ENCODE measurements at places on chromosomes 1 and 21.

- peak; percentile 63 for DNase-seq
Measured at GRCh38 chr1:25727635-25728286, 72.2 kb upstream of the SELENON start.

DNA sequence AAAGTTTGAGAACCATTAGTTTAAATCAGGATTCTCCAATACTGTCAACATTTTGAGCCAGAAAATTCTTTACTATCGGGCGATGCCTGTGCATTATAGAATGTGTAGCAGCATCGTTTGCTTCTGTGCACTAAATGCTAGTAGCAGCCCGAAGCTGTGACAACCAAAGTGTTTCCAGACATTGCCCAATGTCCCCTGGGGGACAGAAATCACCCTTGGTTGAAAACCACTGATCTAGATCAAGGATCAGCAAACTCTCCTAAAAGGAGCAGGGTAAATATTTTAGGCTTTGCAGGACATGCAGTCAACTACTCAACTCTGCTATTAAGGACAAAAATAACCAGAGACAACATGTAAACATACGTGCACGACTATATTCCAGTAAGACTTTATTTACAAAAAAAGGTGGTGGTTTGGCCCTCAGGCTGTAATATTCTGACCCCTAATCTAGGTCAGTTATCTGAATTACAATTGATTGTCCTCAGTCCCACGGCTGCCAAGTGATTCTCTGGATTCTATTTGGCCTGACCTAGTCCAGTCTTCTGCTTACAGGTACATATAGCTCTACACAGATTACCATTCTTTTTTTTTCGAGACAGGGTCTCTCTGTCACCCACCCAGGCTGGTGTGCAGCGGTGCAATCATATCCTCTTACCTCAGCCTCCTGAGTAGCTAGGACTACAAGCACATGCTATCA is 10.6 kb downstream of the FAF1 start:
- no peak for DNase-seq

DNA sequence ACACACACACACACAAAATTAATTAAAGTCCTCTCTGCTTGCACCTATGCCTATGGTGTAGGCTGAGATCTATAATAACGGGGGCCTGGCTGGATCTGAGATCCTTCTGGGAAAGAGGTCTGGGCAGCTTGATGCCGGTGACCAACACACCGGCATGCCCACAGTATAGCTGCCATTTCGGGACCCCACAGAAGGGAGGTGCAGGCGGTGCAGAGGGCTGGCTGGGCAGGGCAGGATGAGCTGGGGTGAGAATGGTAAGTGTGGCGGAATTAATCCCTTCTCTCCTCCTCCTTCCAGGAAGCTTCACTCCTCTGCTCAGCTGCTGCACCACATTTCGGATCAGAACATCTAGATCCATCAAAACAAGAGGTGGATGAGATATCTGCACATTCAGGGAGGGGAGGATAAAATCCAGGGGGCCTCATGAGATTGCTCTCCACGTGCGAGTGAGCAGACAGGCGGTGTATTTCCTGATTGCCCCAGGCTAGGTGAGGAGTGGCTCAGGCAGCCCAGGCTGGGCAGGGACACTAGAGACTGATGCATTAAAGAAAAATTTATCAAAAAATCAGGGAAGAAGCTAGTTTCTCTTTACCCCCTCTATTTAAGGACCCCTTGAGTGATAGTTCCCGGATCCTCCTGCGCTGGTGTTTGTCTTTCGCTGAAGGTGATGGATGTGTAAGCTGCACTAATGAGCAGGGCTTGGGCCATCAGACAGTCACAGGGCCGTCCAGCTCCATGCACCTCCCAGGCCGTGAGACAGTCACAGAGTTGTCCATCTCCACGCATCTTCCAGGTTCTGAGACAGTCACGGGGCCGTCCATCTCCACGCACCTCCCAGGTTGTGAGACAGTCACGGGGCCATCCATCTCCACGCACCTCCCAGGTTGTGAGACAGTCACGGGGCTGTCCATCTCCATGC is 449.9 kb downstream of the PTPRU start:
- DNase-seq, result no peak

DNA sequence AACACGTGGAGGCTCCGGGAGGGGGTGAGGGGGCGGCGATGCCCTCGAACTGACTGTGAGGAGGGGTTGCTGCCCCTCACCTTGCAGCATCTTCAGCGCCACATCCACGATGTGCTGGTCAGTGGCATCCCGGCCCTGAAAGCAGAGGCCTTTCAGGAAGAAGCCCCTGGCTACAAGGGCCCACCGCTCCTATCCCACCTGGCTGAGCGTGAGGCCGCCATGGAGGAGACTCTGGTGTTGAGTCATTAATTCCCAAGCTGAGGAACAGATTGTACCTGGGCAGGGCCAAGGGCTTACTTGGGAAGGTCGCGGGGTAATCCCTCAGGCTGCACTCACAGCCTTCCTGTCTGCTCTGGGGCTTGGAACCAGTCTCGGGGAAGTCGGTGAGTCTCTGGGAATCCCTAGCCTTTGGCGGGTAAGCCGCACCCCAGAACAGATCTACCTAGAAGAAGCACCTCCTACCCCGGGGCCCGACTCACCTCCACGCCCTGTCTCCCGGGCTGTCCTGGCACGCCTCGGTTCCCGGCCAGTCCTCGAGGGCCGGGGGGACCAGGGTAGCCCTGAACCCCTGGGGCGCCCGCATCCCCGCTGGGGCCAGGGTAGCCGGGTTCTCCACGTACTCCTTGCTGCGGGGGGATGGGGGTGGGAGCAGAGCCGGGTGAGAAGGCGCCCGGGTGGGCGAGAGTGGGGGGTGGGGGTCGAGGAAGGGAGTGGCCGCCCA is 13.9 kb downstream of the COL9A2 start:
- DNase-seq, result no peak

- no peak for DNase-seq
Measured at GRCh38 chr1:77065693-77066342, 153.4 kb downstream of the PIGK start.

DNA sequence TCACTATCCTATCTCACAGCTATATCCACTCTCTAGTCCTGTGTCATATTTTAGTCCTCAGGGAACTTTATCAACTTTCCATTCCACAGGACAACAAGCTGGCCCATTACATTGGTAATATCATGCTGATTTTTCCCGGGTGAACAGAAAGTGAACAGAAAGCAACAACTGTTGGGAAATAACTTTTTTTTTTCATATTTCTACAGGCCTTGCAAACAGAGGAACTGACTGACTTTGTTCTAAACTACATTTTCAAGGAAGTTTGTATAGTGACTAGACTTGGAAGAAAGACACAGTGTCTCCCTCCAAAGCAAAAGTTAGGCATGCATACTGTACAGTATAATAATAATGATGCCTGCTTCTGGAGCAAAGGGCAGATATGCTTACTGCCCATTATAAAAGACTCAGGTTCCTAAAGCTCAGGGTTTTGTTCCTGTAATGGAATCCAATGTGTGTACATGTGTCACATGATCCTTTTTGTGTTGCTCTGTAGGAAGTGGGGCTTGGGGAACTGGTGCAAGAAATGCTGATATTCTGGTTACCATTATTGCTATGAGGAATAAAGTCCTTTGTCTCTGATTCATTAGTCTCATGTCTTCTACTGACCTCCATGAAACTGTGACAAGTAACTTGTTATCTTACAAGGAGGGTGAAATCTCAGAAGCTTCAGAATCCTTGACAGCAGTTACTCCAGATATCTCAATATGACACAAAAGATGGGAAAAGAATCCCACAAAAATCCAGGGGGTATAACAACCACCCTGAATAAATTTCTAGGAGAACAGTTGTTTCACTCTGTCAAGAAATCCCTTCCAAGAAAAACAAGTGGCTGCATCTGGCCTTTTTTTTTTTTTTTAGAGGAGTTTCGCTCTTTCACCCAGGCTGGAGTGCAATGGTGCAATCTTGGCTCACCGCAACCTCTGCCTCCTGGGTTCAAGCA is 17.7 kb upstream of the NTPCR start:
- DNase-seq, result no peak

DNA sequence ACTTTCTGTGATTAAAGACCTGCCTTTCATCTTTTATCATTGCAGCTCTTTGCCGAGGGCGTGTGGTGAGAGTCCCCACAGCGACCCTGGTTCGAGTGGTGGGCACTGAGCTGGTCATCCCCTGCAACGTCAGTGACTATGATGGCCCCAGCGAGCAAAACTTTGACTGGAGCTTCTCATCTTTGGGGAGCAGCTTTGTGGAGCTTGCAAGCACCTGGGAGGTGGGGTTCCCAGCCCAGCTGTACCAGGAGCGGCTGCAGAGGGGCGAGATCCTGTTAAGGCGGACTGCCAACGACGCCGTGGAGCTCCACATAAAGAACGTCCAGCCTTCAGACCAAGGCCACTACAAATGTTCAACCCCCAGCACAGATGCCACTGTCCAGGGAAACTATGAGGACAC is 32.0 kb downstream of the PTGFRN start:
- DNase-seq, result no peak

DNA sequence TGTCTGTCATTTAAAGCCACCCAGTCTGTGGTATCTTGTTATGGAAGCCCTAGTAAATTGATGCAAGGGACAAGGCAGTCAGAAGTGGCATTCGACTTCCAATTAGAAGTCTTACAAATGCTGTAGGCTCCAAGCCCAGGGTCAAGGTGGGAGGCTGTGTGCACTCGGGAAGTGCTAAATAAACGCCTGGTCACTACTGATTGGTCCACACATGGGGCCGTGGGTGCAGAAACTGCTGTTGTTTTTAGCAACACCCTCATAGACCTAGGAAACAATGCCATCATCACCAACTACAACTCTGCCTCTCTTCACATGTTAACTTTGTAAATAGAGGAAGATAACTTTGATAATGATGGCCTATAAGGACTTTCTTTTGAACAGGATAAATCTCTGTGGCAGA is 20.2 kb upstream of the ZBTB21 start:
- DNase-seq, result no peak

- no peak for DNase-seq
Measured at GRCh38 chr1:110540891-110541685, 22.1 kb upstream of the KCNA10 start.

- no peak for DNase-seq
Measured at GRCh38 chr1:220182656-220183055, 88.7 kb downstream of the IARS2 start.

DNA sequence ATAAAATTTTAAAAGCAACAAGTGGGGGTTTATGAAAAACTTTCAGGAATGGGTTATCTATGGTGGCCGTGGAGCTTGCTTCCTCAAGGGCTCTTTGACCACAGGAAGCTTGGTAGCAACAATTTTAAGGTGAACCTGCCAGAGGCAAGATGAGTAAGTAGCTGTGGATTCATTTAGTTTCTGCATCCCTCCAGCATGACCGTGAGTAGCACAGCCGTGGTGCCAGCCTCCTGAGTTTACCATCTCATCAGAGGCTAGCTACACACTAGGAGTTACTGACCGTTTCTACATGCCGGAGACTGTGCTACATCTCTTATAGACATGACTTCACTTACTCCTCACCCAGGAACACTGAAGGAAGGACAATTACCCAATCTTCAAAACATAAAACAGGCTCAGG is 30.1 kb upstream of the PLEKHG5 start:
- no peak for DNase-seq

GRCh38 chr1:83761167-83762038 is 237.5 kb downstream of the TTLL7 start:
- DNase-seq, result peak; percentile 41

GRCh38 chr1:59522925-59523505 is 226.1 kb downstream of the FGGY start:
- no peak for DNase-seq

DNA sequence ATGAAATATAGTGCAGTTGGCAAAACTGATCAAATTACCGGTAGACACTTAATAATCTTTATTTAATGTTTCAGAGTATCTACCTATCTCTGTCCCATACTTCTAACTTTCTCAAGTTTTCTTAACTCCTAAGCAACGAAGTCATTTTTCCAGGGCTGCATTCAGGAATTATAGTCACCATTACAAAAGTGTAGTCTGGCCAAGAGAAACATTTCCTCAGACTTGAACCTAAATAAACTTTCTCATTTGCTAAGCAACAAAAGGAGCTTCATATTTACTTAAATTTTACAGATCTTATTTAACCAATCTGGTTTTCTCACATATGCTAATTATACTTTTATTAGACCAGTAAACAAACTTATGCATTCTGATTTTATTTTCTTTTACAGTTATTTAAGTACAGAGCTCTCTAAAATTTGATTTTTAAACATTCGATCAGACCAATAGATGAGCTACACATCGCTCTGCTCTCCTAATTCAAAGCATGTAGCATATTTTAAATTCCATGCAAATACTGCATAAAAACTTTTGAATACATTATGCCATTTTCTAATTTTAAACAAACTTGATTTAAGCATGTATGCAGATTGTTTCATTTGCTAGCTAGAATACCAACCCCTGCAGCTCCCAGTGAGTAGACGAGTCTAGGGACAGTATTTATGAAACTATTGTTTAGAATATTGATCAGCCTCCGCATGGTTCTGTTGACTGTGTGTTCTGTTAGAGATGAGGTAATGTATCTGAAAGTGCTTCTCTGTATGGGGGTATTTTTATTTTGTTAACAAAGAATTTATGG is 201.4 kb downstream of the CHRM3 start:
- DNase-seq, result no peak

DNA sequence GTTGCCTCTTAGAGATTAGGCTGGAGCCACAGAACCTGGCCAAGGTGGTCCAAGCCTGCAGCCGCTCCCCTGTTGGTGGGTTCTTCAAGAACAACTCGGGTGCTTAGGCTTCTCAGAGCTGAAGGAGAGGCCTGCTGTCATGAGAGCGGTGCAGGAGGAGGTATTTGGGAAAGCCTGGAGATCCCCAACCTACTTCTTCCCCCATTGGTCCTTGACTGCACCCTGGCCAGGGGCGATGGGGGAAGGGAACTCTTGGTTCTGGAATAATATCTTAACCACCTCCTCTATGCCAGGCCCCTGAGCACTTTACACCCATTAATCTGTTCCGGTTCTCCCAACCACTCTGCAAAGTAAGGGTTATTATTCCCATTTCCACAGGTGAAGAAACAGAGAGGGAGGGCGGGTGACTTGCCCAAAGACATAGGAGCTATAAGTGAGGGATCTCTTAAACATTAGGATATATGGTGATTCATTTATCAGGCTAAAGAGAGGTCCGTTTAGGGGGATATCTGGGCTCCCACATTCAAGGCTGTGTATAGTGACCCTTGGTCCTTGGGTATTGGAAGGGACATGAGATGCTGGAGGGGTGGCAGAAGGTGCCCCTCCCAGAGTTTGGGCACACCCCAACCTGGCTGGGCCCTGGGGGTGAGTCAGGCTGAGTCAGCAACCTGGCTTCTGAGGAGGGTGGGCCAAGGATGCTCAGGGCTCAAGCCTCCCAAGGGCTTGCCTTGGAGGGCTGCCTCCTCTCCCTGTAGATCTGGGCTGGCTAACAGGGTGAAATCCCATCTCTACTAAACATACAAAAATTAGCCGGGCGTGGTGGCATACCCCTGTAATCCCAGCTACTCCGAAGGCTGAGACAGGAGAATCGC is 5.2 kb downstream of the TRNP1 start:
- no peak for DNase-seq

DNA sequence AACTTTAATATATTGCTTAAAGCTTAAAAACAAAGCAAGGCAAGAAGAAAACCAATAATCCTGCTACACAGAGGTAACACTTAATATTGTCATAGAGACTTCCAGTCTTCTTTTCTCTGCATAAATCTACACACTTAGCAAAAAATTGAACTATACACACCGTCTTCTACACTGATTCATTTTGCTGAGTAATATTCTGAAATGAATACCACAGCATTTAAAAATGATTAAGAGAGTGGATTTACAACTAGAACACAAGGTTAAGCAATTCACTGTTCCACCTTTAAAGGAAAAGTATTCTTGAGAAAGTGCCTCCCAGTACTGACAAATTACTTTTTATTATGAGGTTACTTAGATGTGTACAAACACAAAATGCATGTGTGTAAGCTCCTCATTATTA is 22.2 kb upstream of the ITPKB start:
- DNase-seq, result no peak

- DNase-seq, result no peak
Measured at GRCh38 chr1:98991127-98992012, 13.3 kb downstream of the PLPPR5 start.

All from left hindlimb (tissue), 1 donor.